NCI-H345 (cell line): ENCODE measurements at places on chromosomes 4 and X.

DNA sequence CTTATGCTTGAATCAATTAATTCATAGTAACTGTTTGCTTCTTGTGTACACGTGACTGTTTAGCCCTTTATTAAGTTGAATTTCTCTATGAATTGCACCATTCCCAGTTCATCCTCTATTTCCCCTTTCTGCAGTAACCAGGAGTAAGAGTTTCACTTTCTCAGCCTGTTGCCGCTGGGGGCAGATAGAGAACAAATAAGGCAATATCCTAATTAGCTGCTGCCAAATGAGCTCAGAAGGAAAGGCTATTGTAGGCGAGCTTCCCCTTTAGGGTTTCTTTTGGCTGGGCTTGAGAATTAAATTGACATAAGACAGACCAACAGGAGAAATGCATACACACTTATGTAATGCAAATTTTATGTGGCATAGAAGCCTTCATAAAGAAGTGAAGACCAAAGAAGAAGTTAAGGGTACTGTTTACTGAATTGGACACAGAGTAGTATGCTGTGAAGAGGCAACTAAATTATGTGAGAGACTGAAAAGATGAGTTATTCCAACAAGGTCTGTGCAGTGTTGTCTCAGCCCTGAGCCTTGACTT, 1594.7 kb downstream of the TECRL start:
- no peak for DNase-seq

DNA sequence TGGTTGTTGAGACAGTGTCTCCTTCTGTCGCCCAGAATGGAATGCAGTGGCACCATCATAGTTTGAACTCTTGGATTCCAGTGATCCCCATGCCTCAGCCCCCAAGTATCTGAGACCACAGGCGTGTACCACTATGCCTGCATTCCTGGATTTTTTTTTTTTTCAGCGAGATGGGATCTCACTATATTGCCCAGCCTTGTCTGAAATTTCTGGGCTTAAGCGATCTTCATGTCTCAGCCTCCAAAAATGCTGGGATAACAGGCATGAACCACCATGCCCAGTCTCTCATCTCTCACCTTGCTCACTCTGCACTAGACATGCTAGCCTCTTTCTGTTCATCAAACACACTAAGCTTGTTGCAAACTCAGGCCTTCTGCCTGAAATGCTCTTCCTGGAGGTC, 104.1 kb downstream of the UBE2K start:
- DNase-seq, result no peak

GRCh38 chrX:475926-476723, 89.4 kb upstream of the PPP2R3B start:
- DNase-seq, result no peak

DNA sequence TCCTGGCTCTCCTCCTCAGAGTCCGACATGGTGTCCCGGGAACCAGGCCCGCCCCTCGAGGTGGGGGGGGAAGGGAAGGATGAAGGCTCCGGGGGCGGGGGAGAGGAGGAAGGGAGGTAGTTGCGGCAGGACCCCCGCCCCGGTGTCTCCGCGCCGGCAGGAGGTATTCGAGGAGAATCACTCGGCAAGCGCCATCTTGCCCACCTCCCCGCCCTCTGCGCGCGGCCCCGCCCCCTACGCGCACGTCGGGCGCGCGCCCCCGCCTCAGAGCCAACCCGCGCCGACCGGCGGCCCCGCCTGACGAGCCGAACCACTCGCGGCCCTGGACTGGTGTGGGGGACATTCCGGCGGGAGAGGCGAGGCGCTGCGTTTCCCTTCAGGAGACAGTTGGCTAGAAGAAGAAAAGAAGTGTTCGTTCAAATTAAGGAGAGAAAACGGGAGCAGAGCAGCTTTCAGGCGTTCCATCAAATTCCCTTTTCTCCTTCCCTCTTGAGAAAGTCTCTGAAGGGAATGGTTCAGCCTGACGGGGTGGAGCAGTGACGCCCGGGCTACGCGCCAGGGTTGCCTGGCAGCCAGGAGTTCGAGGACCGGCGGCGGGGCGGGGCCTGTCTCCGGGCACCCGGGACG, at the start of gene RAB28:
TSS of gene RAB28 (minus strand) at position 219 of the 627 bp plus-strand sequence.
- peak; percentile 91 for DNase-seq

DNA sequence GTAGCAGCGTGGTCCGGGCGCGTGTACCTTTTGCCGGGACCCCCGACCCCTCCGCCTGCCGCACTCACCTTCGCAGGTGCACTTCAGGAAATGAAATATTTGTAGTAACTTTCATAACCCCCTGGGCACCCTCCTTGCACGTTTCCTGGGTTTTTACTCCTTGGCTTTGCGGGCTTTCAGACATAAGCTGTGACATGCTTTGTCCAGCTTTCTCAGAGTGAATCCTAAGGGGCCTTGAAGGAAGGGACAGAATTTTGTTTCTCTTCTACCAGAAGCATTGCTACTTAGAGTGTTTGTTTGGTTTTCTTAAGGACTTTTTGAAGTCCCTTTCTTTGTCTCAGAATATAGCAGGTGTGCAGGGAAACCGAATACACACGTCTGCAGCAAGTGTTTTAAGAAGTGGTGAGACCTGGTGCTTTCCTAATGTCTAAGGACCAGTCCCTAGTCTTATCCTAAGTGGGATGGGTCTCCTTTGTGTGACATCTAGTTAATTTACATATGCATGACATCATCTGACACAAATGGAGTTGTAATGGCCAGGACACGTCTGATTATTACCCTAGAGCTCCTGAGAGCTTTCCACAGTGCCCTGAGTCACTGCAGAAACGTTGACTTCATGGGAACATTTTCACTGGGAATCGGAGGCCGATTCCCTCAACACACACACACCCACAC, 1.3 kb downstream of the FAM149A start:
- peak; percentile 22 for DNase-seq

GRCh38 chr4:145093638-145094037, 4.4 kb downstream of the ANAPC10 start:
- no peak for DNase-seq

DNA sequence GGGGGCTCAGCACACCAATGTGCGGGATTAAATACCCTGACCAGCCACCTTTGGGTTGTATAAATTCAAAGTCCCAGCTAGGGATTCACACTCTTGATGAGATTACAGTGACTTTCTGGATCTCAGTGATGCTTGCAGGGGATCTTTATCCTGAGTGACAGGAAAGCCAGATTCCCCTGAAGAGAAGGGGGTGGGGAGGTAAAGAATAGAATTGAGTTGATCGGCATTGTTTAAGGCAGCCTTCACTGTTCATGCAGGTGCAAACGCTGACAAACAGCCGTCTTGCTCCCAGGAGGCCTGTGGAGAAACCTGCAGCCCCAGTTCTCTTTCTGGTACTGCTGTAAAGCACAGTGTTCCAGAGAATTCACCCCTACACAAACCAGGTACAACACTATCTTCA, 19.0 kb downstream of the CXXC4 start:
- DNase-seq, result peak; percentile 58

GRCh38 chrX:153649178-153649914, 2.3 kb downstream of the DUSP9 start:
- DNase-seq, result peak; percentile 30

DNA sequence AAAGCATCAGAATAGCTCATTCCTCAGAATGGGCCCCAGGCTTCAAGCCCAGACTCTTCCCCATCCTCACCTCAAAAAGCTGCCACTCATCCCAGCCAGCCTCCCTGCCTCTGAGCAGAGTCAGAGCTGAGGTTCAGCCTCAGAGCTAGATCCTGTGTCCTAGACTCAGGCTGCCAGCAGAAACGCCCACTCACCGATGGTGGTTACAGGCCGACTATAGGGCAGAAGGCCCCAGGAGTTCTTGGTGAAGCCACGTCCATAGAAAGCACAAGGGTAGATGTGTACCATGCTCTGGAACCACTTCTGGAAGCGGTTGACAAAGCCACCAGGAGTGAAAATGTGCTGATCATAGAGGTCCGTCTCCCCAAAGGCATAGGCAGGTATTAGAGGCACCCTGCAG, 7.7 kb downstream of the AWAT2 start:
- DNase-seq, result no peak

DNA sequence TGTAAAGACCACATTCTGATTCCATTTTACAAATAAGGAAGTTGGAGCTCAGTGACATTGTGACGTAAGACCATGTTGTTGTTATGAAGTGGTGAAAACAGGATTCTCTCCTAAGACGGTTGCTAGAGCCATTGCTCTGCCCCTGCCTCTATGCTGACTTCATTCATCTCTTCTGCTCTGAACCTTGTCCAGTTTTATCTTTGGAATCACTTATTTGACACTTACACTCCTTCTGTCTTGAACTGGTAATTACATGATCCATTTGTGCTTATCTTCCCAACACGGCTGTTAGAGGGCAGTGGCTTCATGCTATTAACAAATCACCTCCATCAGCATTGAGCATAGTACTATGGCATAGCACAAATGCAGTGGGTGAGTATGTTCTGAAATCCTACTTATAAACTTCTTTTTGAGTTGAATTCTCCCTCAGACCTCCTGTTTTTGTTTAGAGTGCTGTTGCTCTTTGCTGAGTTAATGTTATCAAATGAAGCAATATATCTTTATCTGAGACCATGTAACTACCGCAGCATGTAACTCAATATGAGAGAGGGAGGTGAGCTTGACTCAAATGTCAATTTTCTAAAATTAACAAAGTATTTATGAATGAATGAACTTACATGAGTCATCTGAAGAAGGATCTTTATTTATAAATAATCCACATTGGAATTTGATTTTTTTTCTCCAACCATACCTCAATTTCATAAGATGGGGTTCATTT, 177.8 kb downstream of the RASL11B start:
- DNase-seq, result no peak

DNA sequence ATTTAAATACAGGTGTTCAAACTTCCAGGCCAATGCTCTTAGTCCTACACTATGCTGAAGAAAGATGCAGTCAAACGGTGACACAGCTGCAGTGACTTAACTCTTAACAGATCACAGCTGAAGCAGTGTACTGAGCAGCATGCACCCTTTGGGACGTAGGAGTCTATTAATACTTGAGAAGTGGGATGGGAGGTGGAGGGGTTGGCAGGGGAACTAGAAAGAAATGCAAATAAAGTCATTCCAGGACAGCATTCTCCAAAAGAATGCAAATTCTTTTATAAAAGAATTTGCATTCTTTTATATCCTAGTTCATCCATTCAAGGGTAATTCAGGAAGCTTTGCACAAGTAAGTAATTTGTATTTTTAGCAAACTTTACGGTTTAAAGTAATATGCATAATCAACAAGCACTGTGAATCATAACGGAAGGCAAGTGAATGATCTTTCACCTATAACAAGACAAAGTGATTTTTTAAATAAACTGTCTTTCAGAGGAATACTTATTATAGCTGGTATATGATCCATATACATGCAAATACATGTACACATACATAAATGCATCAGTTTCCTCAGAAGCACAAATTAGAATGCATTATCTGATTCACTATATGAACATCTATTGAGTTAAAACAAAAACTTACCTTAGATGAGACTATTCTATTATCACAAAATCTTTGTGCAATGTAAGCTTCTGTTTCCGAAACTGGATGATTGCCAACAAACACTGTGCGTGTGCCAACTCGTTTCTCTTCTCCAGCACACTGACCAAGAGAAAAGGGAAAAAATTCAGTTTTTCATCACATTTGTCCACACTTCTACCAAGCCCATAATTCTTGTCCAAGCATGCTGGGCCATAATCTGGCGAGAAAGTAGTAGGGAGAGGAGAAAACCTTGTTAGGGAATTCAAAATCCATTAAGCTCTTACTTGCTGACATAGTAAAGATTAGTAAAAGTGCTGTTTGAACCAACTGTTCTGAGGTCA, 106.5 kb downstream of the ATP11C start:
- DNase-seq, result no peak

DNA sequence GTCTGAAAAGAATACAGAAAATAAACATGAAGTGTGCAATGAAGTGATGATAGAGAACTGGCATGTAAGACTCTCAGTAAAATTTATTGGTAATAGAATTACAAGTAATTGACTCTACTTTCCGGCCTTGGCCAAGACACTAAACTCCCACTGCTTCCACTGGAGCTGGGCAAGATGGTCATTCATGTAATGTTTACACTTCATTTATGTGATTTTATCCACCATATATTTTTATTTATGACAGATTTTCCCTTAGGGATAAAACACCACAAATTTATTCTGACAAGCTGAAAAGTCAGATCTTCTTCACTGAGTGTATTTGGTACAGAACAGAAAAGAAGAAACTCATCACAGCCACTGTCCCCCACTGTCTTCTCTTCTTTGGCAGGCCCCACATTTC, 191.9 kb downstream of the SLC39A8 start:
- no peak for DNase-seq

DNA sequence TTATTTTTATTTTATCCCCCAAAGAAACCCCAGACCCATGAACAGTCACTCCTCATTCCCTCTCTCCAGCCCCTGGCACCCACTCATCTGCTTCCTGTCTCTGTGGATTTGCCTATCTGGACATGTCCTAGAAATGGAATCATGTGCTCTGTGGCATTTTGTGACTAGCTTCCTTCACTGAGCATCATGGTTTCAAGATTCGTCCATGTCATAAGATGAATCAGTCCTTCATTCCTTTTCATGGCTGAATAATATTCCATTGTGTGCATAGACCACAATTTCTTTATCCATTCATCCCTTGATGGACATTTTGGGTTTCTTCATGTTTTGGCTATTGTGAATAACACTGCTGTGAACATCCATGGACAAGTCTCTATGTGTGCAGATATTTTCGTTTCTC, 10.2 kb downstream of the ABCD1 start:
- DNase-seq, result no peak

DNA sequence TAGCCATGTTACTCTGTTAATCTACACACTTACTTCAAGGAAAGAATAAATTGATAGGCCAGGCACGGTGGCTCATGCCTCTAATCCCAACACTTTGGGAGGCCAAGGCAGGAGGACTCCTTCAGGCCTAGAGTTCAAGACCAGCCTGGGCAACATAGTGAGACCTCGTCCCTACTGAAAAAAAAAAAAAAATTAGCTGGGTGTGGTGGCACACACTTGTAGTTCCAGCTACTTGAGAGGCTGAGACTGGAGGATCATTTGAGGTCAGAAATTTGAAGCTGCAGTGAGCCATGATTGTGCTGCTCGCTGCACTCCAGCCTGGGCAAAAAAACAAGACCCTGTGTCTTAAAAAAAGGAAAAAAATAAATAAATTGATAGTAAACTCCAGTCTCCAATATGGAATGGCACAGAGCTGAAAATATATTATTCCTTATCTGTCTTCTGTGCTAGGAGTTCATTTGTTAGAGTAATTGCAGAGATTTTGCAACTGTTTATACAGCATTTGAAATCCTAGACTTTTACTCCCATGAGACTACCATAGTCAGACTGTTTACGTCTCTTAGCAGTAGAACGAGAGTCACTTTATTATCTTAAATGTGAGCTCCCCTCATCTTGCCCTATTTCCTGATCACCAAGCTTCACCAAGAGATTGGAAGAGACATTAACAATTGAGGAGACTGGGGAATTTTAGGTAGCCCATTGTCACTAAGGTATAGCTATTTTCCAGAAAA, 18.8 kb upstream of the TMEM131L start:
- no peak for DNase-seq

DNA sequence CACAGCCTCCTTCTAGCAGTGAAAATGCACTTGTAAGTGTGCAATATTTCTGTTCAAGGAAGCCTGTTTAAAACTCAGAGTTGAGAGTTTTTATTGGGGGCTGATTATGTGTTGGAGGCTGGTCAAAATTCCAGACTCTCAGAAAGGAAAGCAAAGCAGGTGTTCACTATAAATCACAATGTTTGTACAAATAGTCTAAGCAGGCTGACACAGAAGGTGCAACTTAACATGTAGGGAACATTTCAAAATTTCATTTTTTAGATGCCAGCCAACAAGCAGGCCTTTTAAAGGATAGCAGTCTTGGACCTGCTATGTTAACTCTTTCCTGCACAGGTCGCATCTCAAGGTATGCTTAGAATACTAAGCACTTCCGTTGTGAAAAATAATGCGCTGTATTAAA, 112.3 kb upstream of the IL13RA1 start:
- no peak for DNase-seq

GRCh38 chr4:152273343-152273742, 262.5 kb downstream of the FBXW7 start:
- no peak for DNase-seq

GRCh38 chrX:120697053-120697452, 67.2 kb upstream of the C1GALT1C1 start:
- no peak for DNase-seq
